T-cell (primary cell): ENCODE measurements at places on chromosomes 6 and 20. TPM values are rescaled to one million over a fixed set of nuclear protein-coding genes. Genes with fewer than 3 reads are reported as not detected.

FUT9 gene
- total RNA-seq, result not detected

KCNQ2 gene
- 0.32 TPM for total RNA-seq

DNMT3B gene
- 0.80 TPM for total RNA-seq

PROCR gene
- total RNA-seq, result 1.2 TPM

- H3K4me3 ChIP-seq, result no peak overlapping the region
- no peaks in the 10 kb centered on the region for H3K36me3 ChIP-seq
- H3K27ac ChIP-seq, result no peak overlapping the region
Measured at GRCh38 chr6:55293116-55293515, 34.2 kb upstream of the GFRAL start.
